ENCODE measurements at places on chromosomes 4 and X.

- H3K36me3 ChIP-seq = no peaks in the 10 kb centered on the region
- H3K4me1 ChIP-seq = no peaks in the 10 kb centered on the region
- no peaks in the 10 kb centered on the region for H3K27me3 ChIP-seq
- H3K27ac ChIP-seq = no peak overlapping the region
Observed at GRCh38 chr4:162457071-162457865, 293.5 kb upstream of the FSTL5 start.

DNA sequence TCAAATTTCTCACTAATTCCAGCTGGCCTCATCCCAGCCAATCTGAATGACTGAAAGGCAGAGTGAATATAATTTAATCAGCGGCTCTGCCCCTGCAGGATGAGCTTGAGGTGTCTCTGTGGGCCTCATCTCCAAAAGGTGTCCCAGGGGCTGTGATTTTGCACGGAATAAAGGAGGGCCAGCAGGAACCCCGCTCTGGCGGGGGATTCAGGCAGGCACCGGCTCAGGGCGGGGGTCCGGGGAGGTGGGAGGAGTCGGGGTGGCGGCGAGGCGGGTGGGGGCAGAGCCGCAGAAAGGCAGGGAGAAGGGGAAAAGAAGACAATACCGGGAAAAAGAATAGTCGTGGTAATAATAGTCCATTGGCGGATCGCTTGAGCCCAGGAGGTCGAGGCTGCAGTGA, 16.0 kb upstream of the ERCC6L start:
- no peak overlapping the region for H3K4me3 ChIP-seq
- H3K4me1 ChIP-seq = no peaks in the 10 kb centered on the region
- H3K27ac ChIP-seq = no peak overlapping the region
- H3K36me3 ChIP-seq = no peaks in the 10 kb centered on the region
- no peaks in the 10 kb centered on the region for H3K27me3 ChIP-seq

DNA sequence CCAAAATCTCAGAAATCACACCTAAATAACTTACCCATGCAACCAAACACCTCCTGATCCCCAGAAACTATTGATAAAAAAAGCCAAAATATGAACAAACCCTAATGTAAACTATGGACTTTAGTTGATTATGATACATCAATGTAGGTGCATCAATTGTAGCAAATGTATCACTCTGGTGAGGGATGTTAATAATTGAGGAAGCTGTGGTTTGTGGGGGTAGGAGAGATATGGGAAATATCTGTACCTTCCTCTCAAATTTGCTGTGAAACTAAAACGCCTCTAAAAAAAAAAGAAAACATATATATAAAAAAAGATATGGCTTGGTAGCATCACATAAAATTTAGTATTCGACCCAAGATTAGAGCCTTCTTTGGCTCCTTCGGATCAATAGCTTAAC, 144.3 kb upstream of the CPEB2 start:
- peaks cover 3% of the 10 kb centered on the region for H3K4me1 ChIP-seq
- DNase-seq = no peak
- H3K27ac ChIP-seq = no peak overlapping the region
- H3K36me3 ChIP-seq = no peaks in the 10 kb centered on the region
- H3K4me3 ChIP-seq = no peak overlapping the region

GRCh38 chr4:20283039-20283438, 31.3 kb downstream of the SLIT2 start:
- no peak for DNase-seq

DNA sequence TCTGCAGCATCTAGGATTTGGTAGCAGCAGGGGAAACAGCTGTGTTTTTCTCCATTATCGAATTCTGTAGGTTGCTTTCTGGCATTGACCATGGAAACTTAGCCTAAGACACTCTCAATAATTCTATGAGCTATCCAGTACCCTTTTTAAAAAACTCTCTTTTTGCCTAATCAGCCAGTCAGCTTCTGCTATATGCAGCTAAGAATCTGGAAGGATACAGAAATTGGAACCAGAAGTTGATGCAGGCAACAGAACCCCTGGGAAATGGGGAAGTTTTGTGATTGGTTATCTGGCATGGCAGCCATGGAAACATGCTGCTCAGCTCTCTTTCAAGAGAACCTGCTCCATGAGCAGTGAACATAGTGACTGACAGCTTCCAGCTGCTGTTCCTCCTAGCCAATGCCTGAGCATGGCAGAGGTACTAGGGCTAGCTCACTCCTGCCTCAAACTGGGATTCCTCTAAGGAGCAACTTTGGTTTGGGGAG, 417.6 kb upstream of the MAOA start:
- no peaks in the 10 kb centered on the region for H3K4me1 ChIP-seq
- no peaks in the 10 kb centered on the region for H3K36me3 ChIP-seq
- no peak overlapping the region for H3K27ac ChIP-seq
- no peaks in the 10 kb centered on the region for H3K27me3 ChIP-seq

DNA sequence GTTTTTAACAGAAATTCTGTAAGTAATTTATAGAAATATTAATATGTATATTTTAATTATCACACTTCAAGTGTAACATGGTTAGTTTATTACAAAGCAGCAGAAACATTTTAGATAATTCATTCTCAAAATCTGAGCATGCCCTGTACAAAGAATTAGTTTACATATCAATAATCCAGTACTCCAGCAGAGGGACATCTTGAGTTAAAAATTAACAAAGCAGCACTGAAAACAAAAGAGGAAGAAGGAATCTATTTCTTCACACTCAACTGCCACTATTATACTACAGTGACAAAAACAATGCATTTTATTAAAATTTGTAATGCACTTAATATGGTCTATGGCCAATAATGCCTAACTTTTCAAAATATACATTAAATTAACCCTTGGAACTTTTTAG, 179.1 kb upstream of the KLHL4 start:
- H3K27ac ChIP-seq = no peak overlapping the region
- H3K36me3 ChIP-seq = no peaks in the 10 kb centered on the region
- H3K4me1 ChIP-seq = no peaks in the 10 kb centered on the region
- no peak for DNase-seq
- H3K4me3 ChIP-seq = no peak overlapping the region
- no peaks in the 10 kb centered on the region for H3K27me3 ChIP-seq

GRCh38 chr4:183517781-183518180, 12.9 kb downstream of the ING2 start:
- no peaks in the 10 kb centered on the region for H3K27me3 ChIP-seq
- H3K36me3 ChIP-seq = no peaks in the 10 kb centered on the region
- DNase-seq = no peak
- no peak overlapping the region for H3K27ac ChIP-seq
- no peaks in the 10 kb centered on the region for H3K4me1 ChIP-seq
- no peak overlapping the region for H3K4me3 ChIP-seq

DNA sequence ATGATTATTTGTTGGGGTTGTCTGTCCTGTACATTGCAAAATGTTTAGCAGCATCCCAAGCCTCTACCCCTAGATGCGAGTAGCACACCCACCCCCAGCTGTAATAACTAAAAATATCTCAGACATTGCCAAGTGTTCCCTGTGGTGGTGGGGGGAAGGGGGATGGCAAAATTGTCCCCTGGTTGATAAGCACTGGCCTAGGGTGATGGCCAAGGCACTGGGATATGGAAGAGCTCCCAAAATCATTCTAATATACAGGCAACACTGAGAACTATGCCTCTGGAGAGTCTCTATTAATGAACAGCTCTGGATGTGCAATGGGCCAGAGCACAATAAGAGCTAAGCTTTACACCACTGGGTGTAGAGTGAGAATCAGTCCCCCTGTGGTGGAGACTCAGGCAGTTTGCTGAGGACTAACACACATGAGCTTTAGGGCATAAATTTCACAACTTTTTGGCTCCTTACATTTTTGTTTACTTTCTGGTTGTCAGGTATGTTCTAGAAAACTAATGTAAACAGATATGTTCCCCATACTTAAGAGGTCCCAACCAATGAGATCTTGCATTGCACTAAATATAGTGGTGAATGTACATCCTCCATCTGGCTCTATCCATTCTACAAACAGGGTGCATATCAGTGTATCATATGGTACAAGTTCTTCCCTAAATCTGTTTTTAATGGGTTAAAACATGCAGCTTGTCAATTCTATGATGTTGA, 34.5 kb downstream of the EDNRA start:
- DNase-seq = no peak
- H3K36me3 ChIP-seq = no peaks in the 10 kb centered on the region
- peaks cover 3% of the 10 kb centered on the region for H3K4me1 ChIP-seq
- no peaks in the 10 kb centered on the region for H3K27me3 ChIP-seq
- H3K27ac ChIP-seq = no peak overlapping the region

- H3K36me3 ChIP-seq = no peaks in the 10 kb centered on the region
- no peak overlapping the region for H3K27ac ChIP-seq
- no peaks in the 10 kb centered on the region for H3K4me1 ChIP-seq
- no peak for DNase-seq
Observed at GRCh38 chrX:72475952-72476668, 96.5 kb downstream of the HDAC8 start.

GRCh38 chr4:38905652-38906385, 38.2 kb downstream of the FAM114A1 start:
- H3K27me3 ChIP-seq = no peaks in the 10 kb centered on the region
- no peak overlapping the region for H3K4me3 ChIP-seq
- no peaks in the 10 kb centered on the region for H3K4me1 ChIP-seq
- H3K27ac ChIP-seq = no peak overlapping the region
- peaks cover 81% of the 10 kb centered on the region for H3K36me3 ChIP-seq
- no peak for DNase-seq

DNA sequence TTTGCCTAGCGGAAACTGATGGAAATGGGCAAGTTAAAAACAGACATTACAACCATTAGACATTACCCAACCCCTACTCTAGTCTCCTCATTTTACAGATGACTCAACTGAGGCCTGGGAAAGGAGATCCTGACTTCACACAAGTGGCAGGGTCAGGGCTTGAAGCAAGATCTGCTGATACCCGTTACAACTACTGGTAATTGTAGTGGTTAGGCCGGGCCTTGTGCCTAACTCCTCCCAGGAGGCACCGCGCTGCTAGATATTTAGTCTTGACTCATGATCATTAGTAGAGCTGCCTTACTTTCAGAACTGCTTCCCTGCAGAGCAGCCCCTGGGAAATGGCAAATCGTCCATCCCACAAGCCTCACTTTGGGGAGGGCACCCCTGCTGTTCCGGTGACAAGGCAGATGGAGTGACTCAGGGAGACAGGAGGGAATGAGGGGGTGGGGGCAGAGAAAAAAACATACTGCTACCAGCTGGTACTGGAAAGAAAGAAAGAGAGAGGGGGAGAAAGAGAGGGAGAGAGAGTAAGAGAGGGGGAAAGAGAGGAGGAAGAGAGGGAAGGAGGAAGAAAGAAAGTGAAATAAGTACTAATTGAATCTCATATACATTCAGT, 12.2 kb downstream of the ARHGEF6 start:
- no peaks in the 10 kb centered on the region for H3K4me1 ChIP-seq
- no peaks in the 10 kb centered on the region for H3K27me3 ChIP-seq
- no peaks in the 10 kb centered on the region for H3K36me3 ChIP-seq
- peak overlapping the region; percentile 70 for H3K4me3 ChIP-seq
- peak overlapping the region; percentile 90 for H3K27ac ChIP-seq
- DNase-seq = peak; percentile 83

DNA sequence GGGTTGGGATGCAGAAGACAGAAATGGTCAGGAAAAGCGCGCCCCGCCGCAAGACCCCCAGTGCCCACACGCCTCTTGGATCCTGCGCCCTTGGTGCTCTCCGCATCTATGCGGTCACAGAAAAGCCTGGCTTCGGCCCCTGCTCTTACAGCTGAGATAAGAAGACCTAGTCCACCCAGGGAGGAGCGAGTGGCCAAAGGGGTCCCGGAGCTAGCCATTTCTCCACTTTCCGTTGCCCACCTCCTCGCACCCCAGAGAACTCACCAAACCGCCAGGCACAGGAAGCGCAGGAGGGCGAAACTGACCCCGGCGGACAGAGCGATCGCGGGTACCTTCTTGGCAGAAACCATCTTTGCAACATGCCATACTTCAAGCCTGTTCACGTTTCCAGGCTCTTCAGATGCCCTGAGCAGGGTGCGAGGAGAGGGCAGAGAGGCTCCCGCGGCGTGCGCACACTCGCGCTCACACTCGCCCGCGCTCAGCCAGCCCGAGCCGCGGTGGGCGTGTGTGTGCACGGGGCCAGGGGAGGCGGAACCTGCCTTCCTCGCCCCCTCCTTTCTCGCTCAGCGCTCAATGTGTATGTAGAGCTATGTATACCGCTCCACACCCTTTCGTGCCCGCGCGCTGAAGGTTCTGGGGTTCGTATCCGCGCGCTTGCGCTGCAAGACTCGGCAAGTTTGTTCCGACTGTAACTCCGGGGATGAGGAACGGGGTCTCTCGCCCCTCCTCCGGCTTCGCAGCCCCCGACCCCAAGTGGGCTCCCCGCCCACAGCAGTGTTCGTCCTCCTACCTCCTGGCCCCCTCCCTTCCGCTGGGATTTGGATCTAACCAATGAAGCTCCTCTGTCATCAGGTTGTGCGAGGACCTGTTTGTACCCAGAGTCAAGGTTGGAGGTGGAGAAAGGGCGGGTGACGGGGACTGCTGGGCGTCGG, at the start of gene GABRA4:
GABRA4 (minus strand) TSS at position 507 of the 932 bp plus-strand sequence; CDS start at position 350, 157 bp downstream.
- DNase-seq = no peak
- H3K36me3 ChIP-seq = no peaks in the 10 kb centered on the region
- no peaks in the 10 kb centered on the region for H3K4me1 ChIP-seq
- H3K27ac ChIP-seq = no peak within 1 kb of the TSS

DNA sequence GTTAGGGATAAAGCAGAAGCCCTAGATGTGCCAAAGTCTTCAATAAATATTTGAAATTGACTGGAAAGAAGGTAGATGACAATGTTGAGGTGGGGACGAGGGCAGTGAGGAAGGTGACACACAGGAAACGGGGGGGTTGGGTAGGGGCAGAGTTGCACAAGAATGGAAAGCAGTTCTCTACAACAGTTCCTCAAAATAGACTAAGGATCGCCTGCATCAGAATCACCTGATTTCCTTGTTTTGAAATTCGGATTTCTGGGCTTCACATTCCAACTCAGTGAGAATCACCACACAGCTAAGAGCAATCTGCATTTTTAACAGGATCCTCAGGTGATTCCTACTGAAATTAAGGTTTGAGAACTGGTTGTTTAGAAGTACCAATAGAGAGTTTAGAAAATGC, 70.6 kb downstream of the ARFIP1 start:
- no peak for DNase-seq
- H3K4me3 ChIP-seq = no peak overlapping the region
- no peaks in the 10 kb centered on the region for H3K4me1 ChIP-seq
- H3K36me3 ChIP-seq = no peaks in the 10 kb centered on the region
- H3K27ac ChIP-seq = no peak overlapping the region
- no peaks in the 10 kb centered on the region for H3K27me3 ChIP-seq

- H3K27me3 ChIP-seq = no peaks in the 10 kb centered on the region
- no peak overlapping the region for H3K4me3 ChIP-seq
- H3K36me3 ChIP-seq = no peaks in the 10 kb centered on the region
- no peaks in the 10 kb centered on the region for H3K4me1 ChIP-seq
- H3K27ac ChIP-seq = no peak overlapping the region
- no peak for DNase-seq
Observed at GRCh38 chr4:123517176-123517575, 120.6 kb downstream of the SPRY1 start.

DNA sequence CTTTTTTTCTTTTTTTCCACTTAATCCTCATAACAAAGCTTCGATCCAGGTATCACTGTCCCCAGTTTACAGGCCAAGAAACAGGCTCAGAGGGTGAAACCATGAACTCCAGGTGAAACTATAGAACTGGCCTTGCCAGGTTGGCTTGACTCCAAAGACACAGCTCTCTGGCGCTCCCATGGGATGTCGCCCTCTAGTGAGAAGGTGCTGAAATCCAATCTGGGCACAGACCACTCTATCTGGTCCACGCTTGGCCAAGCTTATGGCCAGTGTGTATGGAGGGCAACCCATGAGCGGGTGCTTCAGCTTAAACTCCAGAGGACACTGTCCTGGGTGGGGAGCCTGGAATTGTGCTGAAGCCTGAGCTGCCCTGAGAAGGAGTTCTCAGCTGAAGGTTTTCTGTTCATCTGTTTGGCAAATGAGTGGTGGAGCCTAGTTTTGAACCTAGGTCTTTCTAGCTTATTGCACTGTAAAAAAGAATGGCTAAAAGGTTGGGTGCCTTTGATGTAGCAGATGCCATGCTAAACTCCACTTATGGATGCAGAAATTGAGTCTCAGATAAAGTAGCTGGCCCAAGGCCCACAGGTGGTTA, 70.5 kb downstream of the SEL1L3 start:
- no peaks in the 10 kb centered on the region for H3K36me3 ChIP-seq
- H3K4me3 ChIP-seq = no peak overlapping the region
- no peaks in the 10 kb centered on the region for H3K4me1 ChIP-seq
- DNase-seq = no peak

All from ascending aorta (tissue), 2 donors.